Activated CD4-positive, alpha-beta T cell treated with anti-CD3 and anti-CD28 coated beads, Interleukin-10, Interleukin-2, amounts not matched to agents 100 ng/mL and 50 ng/mL, durations not matched to agents 16 hours and 8 hours (primary cell): ENCODE measurements at places on chromosomes 6 and 20.

DNA sequence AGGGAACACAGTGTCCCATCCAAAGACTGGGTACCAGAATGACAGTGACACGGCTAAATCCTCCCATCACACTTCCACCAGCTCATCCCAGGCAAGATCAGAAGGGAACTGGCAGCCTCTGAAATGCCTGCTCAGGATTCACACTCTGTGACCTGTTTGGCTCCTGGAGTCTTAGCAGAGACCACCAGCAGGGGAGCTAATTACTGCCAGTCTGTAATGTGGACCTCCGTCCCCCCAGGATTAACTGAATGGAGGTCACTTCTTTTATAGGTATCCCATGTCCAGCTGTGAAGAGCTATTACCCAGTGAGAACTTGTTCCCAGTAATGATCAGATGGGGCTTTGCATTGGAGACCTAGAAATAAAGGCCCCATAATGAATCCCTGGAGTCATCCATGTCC is 45.2 kb downstream of the DEFB114 start:
- DNase-seq: no peak

DNA sequence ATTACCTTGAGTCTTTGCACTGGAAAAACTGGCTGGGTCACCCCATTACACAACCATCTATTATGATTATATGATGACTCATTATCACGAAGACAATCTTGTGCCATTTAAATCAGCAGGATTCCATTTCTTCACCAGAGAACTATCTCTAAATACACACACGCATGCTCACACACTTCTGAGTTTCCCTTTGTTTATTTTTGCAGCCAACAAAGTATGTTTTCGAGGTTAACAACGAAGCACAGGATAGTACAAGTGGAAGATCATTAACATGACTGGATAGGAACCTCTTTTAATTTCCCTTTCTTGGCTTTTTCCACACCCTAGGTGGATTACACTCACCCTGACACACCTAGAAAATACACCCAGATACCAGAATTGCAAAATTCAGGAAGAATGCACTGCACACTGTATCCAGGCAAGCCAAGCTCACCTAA is 18.9 kb downstream of the PERP start:
- DNase-seq: no peak

DNA sequence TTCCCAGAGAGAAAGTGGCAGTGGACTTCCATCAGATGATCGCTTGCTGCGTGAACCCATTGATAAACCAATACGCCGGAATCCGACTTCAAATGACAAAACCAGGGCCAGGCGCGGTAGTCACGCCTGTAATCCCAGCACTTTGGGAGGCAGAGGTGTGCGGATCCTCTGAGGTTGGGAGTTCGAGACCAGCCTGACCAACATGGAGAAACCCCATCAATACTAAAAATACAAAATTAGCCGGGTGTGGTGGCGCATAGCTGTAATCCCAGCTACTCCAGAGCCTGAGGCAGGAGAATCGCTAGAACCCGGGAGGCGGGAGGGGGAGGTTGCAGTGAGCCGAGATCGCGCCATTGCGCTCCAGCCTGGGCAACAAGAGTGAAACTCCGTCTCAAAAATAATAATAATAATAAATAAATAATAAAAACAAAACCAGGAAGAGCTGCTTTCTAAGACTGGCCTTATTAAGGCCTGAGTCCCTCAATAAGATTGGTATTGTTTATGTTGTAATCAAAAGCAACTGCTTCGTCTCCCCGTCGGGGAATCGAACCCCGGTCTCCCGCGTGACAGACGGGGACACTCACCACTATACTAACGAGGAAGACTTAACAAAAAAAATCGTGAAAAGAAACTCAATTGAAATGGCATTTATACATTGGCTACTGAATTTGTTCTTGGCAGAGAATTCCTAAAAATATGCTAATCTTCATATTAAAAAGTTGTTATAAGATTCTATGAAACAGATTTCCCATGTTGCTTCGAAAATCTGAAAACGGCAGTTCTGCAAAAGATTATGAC is 110.2 kb upstream of the ZNF184 start:
- peak; percentile 89 for DNase-seq

GRCh38 chr20:34089175-34089479 is 22.9 kb downstream of the EIF2S2 start:
- DNase-seq: no peak

DNA sequence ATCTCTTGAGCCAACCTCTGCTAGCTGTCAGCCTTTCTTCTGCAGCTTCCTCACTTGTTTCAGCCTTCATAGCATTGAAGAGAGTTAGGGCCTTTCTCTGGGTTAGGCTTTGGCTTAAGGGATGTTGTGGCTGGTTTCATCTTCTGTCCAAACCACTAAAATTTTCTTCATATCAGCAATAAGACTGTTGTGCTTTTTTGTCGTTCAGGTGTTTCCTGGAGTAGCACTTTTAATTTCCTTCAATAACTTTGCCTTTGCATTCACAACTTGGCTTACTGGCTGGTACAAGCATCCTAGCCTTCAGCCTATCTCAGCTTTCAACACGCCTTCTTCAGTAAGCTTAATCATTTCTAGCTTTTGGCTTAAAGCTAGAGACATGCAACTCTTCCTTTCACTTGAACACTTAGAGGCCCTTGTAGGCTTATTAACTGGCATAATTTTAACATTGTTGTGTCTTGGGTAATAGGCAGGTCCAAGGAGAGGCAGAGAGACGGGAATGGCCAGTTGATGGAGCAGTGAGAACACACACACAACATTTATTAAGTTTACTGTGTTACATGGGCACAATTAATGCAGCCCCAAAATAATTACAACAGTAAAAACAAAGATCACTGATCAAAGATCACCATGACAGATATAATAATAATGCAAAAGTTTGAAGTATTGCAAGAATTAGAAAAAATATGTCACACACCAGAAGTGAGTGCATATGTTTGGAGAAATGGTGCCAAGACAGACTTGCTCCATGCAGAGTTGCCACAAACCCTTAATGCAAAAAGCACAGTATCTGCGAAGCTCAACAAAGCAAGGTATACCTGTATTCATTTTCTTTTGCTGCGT is 98.6 kb downstream of the HIVEP1 start:
- peak; percentile 36 for DNase-seq

DNA sequence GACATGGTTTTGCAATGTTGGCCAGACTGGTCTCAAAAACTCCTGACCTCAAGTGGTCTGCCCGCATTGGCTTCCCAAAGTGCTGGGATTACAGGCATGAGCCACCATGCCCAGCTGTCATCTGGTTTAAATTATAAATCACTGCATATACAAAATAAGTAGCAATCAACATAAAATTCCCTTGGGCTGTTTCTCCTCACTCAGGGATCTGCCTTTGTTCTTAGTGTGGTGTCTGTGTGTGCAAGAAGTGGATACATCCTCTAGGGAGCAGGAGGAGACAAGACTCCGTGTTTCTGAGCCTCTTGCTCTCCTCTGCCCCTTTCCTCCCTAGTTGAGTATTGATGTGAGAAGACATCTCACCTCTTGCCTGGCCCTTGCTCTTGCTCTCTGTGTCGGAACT is 65.2 kb upstream of the ADGRF4 start:
- DNase-seq: no peak

- no peak for DNase-seq
These were observed 107.7 kb downstream of the FOXF2 start for GRCh38 chr6:1496836-1497760.

GRCh38 chr20:22823119-22823518 is 212.0 kb upstream of the SSTR4 start:
- no peak for DNase-seq

DNA sequence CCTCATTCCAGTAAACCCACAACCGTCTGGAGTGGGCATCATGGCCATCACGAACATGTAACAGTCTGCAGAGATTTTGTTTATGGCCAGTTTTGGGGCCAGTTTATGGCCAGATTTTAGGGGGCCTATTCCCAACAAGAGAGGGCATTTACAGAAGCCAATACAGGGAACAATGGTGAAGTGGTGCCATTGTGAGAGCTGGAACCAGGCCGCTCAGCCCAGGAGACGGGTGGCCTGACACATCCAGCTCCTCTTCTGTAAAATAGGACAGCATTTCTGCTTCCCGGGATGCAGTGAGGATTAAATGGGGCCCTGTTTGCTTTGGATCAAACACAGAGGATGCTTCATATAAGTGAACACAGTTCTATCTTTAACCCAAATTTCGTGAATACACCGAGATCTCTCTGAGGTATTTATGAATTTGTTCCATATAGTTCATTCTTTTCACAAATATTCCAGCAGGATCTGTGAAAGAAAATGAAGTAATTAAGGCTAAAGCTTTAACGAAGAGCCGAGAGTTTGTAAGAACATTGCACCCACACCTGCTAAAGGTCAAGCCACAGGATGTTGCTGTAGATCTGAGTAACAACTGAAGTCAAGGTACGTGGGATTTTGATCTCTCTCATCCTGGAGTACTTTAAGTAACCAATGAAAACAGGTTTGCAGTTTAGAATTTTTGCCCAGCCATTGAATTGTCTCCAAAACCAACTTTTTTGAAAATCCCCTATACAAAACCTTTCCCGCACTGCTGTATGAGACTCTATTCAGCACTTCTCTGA is 14.5 kb upstream of the SIRPG start:
- DNase-seq: peak; percentile 53

GRCh38 chr6:134523903-134524650 is 206.2 kb upstream of the SGK1 start:
- DNase-seq: no peak

DNA sequence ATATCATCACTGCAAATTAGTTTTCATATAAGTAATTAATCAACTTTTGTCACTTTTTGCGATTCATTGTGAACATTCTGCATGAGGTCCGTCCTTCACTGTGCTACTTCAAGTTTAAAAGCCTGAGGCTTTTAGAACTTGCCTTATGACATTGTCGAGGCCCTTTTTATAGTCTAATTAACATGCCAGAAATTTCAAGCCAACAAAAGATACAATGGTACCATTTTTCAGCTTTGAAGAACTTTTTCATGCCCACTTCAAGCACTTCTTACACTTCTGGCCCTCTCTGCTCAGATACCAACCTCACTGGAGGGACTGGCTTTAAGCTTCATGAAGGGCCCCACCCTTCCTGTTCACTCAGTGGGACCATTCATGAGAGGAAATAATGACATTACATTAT is 323.1 kb downstream of the TPBG start:
- DNase-seq: no peak

GRCh38 chr20:60371384-60371783 is 413.2 kb downstream of the CDH26 start:
- no peak for DNase-seq

DNA sequence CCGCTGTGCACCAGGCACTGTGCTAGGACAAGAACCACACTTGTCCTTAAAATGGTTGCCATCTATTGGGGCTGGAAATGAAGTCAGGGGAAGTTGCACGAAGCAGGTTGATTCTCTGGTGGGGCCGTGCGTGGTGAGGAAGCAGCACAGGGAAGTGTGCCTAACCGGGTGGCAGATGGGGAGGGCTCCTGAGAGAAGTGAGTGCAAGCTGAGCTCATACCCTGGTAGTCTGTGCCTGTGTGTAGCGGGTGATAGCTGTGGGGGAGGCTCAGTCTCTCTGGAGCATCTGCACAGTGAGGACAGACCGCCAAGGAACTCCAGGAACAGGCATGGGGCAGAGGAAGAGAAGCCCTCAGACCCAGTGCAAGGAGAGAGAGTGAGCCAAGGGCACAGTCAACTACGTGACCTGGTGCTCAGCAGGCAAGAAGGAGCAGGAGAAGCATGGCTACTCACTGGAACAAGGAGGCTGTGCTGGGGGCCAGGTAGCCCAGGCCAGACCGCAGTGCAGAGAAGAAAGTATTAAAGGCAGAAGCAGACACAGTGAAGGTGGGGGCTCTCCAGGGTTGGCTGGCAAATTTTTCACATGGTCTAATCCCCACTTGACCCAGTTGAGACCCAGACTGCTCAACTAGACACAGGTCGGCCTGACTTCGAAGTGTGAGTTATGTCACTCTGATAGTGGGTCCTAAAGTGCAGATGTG is 155.0 kb downstream of the CDH26 start:
- DNase-seq: no peak

DNA sequence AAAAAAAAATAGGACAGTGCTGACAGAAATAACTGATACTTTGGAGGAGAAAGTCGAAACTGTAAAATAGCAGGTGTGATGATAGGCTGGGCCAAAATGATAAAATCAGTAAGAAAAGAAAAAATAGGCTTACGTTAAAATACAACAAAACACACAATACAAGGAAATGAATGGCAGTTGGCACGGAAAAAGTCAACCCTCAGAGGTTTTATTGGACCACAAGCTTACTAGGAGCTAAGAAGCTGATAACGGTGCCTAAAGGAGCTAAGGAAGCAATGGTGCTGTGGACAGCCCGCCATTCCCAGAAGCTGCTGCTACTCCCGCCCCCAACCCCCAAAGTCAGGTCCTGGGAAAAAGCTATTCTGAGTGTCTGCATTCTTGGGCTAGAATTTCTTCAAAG is 55.9 kb upstream of the RNF146 start:
- no peak for DNase-seq

DNA sequence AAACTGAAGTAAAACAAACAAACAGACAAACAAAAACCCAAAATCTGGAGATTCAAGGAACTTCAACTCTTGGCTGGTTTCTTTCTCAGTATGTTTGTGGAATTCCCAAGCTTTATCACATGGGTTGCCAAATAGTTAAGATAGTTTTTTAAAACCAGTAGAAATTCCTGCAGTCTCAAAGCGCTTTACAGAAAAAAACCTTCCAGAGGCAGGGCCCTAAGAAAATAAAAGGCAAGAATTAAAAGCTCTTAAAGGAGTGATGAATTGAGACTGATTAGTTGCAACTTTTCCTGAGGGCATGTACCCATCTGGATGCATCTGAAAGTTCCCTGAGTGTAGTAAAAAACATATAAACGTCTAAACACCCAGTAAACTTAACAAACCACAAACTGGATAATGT is 25.9 kb upstream of the PTCHD4 start:
- DNase-seq: no peak

DNA sequence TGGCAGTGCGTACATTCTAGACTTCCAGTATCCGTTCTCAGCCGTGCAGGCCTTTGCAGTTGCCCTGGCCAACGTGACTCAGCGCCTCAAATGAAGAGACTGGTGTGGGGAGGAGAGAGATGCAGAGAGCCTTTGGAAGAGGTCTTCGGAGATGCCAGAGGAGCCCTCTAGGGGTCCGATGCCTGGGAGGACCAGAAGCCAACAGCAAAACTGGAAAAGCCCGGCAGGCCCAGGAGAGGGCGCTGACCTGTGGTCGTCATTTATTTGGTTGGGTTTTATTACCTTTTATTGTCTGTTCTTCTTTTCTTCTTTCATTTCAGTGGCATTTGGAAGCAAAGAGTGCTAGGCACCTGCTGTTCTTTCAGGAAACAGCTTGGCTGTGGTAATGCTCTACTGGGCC is 53.3 kb upstream of the TMEM181 start:
- DNase-seq: no peak

- peak; percentile 6 for DNase-seq
These were observed 79.7 kb upstream of the MYLIP start for GRCh38 chr6:16049168-16049567.

GRCh38 chr6:21507811-21508210 is 85.7 kb upstream of the SOX4 start:
- DNase-seq: no peak
